ENCODE measurements at places on chromosomes 13 and 19.

GRCh38 chr13:73702419-73703071, 431.7 kb downstream of the KLF12 start:
- no peak for DNase-seq

- no peak for DNase-seq
Measured at GRCh38 chr13:29556742-29557141, 38.7 kb downstream of the SLC7A1 start.

GRCh38 chr19:2249010-2249866, at the start of gene AMH:
Gene AMH, plus strand, starts transcription at chr19:2249323. Its CDS starts 10 bp downstream, at chr19:2249333.
- DNase-seq = no peak

GRCh38 chr19:3976495-3977241, 5.8 kb upstream of the DAPK3 start:
- DNase-seq = no peak

DNA sequence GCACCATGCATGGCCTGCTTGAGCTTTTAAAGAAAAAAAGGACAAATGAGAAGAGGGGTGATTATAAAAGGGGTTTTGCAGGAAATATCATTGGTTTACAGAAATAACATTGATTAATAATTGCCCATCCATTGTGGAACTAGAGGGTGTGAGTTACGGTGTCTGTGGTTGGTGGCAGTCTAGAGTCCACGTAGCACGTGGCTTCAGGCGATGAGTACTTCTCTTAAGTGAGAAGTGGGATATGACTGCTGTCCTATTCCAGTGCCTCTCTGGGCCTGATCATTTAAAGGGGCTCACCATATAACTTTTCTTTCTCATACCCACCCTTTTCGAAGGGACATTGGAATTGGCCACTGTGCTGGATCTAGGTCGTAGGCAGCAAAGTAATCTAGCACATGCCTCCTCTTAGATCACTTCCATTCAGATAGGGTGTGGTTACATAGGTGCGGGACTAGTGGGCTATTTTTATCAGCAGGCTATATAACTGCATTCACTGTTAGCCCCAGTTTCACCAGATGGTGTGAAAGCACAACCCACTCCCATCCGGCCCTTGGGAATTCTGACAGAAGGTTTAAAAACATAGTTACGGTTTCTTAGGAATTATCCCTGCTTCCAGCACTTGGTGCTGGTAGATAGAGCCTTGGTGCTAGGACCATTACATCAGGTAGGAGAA, 19.9 kb downstream of the PPP5C start:
- no peak for DNase-seq

- DNase-seq = peak; percentile 85
Measured at GRCh38 chr13:101919541-101920181, 467.2 kb downstream of the ITGBL1 start.

DNA sequence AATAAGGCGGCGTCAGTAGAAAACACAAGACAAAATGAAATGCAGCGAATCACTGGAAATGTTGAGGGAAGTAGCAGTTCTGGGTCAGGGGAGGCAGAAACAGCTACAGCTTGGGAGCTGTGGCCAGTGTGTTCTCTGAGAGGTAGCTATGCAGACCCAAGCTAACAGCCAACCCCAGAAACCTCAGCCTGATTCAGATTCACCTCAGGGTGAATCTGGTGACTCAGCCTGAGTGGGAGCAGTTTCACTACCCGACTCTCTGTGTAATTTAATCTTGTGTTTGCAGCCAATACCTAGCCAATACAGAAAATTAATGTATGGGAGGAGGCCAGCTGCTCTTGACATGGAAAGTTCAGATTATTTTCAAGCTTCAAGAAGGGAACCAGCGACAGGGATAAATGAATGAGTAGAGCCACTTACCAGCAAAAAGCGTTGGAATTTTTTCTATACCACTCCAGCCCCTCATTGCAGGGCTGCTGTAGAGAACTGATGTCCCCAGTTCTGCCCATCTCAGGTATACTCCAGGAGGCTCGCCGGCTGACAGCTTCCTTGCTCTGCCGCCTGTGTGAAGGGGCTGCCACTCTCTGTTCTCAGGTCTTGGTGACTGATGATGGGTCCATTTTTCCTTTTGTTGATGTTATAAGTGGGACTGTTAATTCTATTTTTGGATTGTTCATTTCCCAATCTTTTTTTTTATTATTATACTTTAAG, 8.9 kb downstream of the IGFL3 start:
- no peak for DNase-seq

DNA sequence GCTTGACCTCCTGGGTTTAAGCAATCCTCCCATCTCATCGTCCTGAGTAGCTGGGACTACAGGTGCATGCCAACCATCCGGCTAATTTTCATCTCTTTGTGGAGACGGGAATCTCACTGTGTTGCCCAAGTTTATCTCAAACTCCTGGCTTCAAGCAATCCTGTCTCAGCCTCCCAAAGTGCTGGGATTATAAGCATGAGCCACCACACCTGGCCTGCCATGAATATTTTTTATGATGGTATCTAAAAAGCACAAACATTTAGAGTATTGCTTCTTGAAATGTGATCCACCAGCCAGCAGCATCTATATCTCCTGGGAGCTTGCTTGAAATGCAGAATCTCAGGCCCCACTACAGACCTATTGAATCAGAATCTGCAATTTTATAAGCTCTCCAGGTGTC, 111.2 kb upstream of the CLDN10 start:
- no peak for DNase-seq

DNA sequence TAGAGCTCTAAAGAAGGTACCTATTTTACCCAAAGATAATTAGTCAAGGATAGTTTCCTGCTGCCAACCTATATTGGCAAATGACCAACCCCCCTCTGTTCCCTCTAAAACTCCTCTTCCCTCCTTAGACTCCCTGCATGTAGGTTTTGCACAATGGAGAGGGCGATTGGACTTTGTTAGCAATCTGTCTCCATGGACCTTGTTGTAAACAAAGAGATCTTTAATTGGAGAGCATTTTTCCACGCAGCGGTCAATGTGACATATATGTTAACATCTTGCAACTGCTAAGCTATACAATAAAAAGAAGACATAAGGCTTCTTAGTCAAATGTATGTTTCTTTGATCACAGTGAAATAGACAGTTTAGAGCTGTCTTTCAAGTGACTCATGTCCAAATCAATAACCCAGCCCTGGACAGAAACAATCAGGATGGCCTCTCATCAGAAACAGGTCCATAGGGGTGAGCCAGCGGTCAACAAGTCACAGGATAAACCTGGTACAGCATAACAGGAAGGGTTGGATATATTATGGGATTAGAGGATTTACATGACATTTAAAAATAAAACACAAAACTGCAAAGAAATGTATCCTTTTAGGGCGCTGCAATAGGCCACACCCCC, 69.7 kb upstream of the UBL3 start:
- no peak for DNase-seq

DNA sequence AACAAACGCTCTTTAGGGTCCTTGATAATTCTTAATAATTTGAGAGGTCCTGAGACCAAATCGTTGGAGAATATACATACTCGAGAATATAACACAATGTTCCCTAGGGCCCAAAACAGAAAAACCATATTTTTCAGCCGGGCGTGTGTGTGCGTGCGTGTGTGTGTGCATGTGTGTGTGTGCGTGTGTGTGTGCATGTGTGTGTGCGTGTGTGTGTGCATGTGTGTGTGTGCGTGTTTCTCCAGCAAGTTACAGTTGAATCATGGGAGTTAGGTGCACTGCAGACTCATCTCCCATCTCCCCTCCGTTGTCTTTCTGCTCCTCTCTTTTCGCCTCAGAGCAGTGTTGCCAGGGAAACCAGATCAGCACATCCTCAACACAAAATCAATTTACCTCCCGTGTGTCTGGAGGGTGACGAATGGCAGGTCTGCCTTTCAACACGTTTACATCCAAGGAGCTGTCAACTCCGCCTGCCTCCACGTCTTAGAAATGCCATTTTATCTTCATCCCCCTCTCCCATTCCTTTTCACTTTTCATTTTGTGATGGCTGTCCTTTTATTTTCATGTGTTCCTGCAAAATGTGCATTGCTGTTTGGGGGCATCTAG, 8.3 kb upstream of the PNMA8B start:
- DNase-seq = no peak

- no peak for DNase-seq
Measured at GRCh38 chr13:97136418-97136817, 85.7 kb upstream of the MBNL2 start.

GRCh38 chr19:18221815-18222725, 4.2 kb downstream of the PDE4C start:
- DNase-seq = no peak

DNA sequence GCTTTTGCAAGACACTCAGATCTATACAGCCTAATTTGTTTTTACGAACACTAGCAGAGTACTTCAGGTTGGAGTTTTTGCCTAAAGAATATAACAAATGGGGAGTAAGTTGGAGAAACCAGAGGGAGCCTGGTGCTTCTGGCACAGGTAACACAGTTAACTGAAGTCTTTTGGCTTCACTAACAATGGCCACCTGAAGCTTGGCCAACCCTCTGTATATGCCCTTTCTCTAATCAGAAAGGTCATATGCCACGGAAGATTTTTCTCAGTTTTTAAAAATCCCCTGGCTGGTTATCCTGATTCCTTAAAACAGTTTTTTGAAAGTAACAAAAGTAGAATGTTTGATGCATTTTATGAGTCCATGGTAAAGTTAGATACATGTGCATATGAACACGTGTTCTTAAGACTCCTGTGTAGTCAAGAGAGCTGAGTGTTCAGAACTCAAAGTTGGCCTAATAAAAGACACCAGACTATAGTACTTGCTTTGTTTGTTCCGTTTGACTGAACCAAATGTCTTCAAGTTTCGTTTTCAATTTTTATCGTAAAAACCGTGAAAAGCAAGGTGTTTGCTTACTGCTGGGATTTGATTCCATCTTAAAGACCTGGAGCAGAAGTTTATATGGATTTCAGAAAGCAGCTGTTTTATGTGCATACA, 137.5 kb downstream of the KCNRG start:
- DNase-seq = no peak

DNA sequence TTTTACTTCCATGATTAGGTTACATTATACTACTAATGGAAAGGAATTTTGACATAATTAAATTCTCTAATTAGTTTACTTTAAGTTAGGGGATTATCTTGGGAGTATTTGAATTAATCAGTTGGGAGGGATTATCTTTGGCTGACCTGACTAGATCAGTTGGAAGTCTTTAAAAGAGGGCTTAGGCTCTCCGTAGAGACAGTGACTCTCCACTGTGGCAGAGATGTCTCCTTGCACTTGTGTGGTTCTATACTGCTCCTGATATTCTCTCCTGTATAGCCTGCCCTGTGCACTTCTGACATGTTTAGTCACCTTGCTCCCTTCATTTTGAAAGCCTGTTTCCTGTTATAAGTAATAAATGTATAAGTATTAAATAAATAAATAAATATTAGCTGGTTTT, 1612.3 kb upstream of the PRR20A start:
- DNase-seq = no peak

DNA sequence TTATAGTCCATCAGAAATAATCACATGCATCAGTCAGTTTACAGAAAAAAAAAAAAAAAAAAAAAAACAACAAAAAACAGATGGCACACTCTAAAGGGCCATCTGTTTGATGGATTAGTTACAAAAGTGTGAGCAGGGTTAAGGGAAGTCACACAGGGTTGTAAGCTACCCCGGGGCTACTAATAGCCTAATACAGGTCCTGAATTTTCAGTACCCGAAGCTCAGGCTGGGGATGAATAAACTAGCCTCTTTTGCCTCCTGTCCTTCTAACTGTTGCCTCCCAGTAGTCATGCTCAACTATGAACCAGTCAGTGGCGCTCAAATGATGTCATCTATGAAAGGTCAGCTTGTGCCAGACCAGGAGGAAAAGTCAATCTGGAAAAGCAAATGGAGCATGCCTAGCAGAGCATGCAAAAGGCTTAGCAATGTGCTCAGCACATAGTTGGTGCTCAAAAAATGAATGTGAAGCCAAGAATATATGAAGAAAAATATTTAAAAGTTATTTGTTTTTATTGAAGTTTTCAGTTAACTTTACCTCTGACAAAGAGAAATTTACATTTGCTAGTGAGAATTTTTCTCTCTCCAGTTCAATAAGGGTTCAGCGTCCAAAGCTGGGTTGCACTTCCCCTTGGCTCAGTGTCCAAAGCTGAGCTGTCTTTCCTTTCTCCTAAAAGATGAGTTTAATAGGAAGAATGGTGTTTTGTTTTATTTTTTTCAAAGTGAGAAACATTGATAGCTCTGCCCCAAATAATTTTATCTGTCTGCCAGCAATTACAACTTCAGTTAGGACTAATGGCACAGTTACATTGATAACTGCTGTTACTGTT, 30.8 kb upstream of the LRCH1 start:
- DNase-seq = no peak

GRCh38 chr13:83204886-83205285, 677.4 kb downstream of the SLITRK1 start:
- no peak for DNase-seq

GRCh38 chr19:31326329-31327028, 22.8 kb downstream of the TSHZ3 start:
- DNase-seq = no peak

DNA sequence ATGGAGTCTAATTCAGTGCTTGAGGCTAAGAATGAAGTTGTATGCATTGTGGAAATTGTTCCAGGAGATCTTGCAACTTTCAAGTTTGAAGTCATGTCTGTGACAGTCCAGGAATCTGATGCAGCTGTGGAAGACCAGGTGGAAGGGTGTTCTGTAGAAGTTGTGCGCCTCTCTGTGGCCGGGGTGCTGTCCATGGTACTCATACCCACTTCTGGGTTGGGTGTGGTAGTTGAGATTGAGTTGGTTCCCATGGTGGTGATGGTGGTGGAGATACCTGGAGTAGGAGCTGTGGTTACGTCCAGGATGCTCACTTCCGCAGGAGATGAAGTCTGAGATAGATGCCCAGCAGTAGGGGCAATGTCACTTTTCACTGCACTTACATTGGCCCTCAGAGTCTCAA, 44.3 kb downstream of the MUC16 start:
- DNase-seq = no peak

GRCh38 chr19:46299695-46300094, 2.9 kb downstream of the HIF3A start:
- DNase-seq = no peak

DNA sequence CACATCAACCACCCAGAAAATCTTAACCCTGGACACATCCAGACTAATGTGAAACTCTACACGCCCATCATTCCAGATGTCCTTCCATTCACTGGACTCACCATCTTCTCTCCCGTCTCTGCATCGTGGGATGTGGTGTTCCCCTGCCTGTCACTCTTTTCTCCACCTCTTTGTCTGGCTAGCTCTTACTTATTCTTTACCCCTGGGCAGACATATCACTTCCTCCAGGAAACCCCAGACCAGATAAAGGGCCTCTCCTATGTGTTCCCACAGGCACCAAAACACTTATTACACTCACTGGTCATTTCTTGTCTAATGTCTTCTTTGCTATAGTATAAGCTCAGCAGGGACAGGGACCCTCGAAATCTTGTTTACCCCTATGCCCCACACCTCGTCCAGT, 109.3 kb upstream of the IPO5 start:
- DNase-seq = no peak

GRCh38 chr13:49657241-49657641, 28.9 kb downstream of the ARL11 start:
- no peak for DNase-seq

- no peak for DNase-seq
Measured at GRCh38 chr19:18119013-18119716, 21.6 kb downstream of the MAST3 start.

DNA sequence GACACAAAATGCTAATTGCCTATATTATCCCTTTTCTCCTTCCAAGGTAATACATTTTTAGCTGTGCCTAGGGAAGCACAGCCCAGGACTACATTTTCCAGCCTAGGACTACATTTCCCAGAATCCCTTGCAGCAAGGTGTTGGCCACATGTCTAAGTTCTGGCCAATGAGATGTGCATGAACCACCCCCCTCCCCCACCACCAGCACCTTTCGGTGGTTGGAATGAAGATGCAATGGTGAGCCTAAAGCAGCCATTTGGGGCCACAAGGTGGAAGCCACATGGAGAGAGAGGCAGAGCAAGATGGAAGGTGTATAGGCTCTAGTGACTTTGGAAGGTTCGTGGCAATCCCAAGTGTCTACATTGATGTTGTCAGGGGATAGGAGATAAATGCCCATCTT, 16.2 kb downstream of the UNC13A start:
- DNase-seq = no peak

Data from H1 (cell line).